T-helper 2 cell treated with Interferon-gamma antibody and Interleukin-4, amounts not matched to agents 100 ng/mL and 5 ng/mL, for 36 hours (primary cell): ENCODE measurements at places on chromosomes 16 and 17. TPM values are rescaled to one million over a fixed set of nuclear protein-coding genes. Genes with fewer than 3 reads are reported as not detected.

Gene CD300H
- total RNA-seq, result not detected in 2 replicates

Gene KRTAP9-7
- total RNA-seq, result not detected in 2 replicates

Gene FA2H
- 0.34 and 0.75 TPM in 2 replicates for total RNA-seq

Gene RBFOX1
- total RNA-seq, result not detected in 2 replicates

Gene HES7
- total RNA-seq, result 0.55 and 0.61 TPM in 2 replicates

Gene TP53TG3D
- not detected in 2 replicates for total RNA-seq

Gene MPG
- 53.2 and 57.4 TPM in 2 replicates for total RNA-seq

Gene ZNF689
- 11.6 and 13.5 TPM in 2 replicates for total RNA-seq

Gene TRPV3
- 0.27 and 0.41 TPM in 2 replicates for total RNA-seq

Gene MFSD6L
- 0.86 and 0.95 TPM in 2 replicates for total RNA-seq

Gene TMEM204
- 39.4 and 40.3 TPM in 2 replicates for total RNA-seq

Gene IL34
- total RNA-seq, result not detected in 2 replicates

Gene CCL1
- total RNA-seq, result 8.4 and 9.5 TPM in 2 replicates

Gene EVI2A
- 32.0 and 34.1 TPM in 2 replicates for total RNA-seq

Gene SPHK1
- 1.3 and 1.9 TPM in 2 replicates for total RNA-seq

Gene KRT27
- not detected in 2 replicates for total RNA-seq

Gene KRT12
- not detected in 2 replicates for total RNA-seq

Gene KRTAP2-3
- total RNA-seq, result not detected in 2 replicates

Gene DNASE1L2
- total RNA-seq, result 2.6 and 2.8 TPM in 2 replicates

Gene NEUROD2
- not detected in 2 replicates for total RNA-seq

Gene TSPOAP1
- 76.8 and 77.0 TPM in 2 replicates for total RNA-seq

Gene KCNH4
- total RNA-seq, result 0.11 and 0.16 TPM in 2 replicates

Gene KRT16
- not detected in 2 replicates for total RNA-seq

Gene DCUN1D3
- total RNA-seq, result 12.0 and 13.0 TPM in 2 replicates
